Pancreas (tissue), 10 donors: ENCODE measurements at places on chromosomes 2 and 18. TPM values are rescaled to one million over a fixed set of nuclear protein-coding genes. Genes with fewer than 3 reads are reported as not detected.

DNA sequence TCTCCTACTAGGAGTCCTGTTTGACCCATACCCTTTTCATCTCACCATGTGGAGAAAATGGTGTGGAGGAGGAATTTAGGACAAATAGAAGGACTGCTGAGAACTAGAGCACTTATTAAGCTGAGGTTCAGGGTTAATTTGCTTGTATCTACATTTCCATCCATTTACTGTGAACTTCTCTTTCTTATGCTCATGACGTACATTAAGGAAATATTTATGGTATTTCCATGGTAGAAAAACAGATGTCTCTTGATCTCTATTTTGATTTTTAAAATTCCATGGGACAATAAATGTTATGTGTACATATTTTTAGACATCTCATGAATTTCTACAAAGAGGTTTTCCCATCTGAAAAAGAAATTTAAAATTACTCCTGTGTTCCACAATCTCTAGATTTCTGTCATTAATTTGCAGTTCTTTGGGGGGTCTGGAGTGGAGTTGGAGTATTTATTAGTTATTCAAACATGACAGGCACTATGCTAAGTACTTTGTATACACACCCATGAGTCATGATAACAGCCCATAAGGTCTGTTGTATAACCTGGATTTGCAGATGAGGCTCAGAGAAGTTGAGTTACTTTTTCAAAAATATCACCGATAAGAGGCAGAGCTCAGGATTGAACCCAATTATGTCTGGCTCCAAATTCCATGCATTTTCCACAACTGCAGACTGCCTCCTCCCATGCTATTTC lies 112.6 kb downstream of the COPS8 start:
- DNase-seq, result no peak

- DNase-seq, result no peak
These were observed 75.0 kb upstream of the SLC25A52 start for GRCh38 chr18:31835528-31836133.

DNA sequence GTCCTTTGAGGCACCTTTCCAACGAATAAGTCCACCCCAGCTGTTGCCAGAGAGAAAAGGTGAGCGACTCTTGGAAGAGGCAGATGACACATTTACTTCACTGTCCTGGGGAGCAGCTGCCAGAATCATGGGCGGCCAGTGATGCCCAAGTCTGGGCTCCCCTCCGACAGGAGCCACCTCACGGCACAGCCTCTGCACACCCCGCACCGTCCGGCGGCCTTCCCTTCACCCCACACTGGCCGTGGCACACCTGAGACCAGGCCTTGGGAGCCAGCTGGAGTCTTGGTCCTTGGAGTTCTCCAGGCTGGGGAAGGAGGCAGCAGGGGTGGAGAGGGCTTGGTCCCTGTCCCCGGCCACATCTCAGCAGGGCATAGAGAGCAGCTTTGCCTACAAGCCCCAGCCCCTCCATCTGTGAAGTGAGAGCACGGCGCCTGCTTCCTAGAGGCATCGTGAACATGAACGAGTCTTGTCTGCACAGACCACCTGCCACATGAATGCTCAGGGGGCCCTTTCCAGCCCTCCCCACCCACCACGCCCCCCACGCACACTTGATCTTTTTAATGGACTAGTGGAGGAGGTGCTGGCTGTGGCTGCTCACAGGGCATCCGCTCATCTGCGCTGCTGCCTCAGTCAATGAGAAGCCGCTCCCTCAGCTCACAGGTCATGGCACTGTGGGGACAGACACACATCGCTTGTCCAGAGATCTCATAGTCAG lies 400.2 kb upstream of the MYT1L start:
- no peak for DNase-seq

Gene UGT1A3
- not detected for total RNA-seq

DNA sequence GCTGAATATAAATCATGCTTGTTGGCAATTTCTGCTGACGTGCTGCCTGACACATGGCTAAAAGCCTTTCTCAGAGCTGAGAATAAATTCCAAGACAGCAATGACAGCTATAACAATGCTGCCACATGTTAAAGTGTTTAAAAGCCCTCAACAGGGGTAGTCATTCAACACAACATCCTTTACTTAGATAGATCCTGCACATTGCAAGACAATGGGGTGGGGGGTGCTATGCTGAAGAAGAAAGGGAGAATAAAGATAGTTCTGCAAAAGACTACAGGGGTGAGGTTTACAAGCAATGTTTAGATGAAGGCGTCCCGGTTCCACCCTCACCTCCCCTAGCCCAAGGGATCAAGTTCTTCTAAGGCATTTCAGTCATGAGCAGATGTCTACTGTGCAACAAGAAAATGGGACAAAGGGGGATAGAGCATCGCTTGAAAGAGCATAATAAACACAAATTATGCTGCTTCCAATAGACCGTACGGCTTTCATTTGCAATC lies 291.0 kb upstream of the ACVR2A start:
- DNase-seq, result no peak

Gene RNF138
- 13.4 TPM for total RNA-seq

GRCh38 chr2:191678437-191679100 lies 633 bp downstream of the NABP1 start:
- DNase-seq, result peak; percentile 45
